ENCODE measurements at places on chromosomes 7 and 10. TPM values are rescaled to one million over a fixed set of nuclear protein-coding genes. Genes with fewer than 3 reads are reported as not detected.

DNA sequence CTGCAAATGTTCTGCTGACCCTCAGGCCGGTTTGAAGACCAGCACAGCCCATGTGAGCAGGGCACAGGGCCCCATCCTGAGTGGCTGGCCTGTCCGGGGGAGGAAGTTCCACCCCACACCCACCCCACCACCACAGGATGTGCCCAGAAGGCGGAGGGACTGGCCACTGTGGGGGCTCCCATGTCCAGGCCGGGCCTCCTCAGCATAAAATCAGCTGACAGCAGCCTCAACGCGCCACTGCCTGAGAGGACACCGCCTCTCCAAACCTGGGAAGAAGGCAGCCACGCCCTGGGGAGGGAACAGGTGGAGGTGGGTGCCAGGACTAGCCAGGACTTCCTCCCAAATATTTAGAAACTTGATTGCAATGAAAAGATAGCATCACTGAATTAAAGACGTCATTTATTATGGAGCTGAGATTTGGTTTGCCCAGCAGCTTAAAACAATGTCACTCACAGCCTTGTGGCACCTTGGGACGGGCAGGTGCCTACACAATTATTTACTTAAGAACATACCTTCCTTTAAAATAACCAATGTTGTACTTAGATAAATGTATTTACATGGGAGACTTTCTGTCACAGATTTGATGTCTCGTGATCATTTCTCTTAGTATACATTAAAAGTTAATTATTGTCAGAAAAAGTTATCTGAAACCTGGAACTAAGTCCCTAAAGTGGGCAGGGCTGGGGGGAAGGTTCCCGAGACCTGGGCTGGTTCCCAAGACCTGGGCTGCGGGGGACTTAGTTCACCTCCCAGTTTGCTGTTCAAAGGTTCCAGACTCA is 27.3 kb upstream of the FAM20C start:
- no peak for DNase-seq

DNA sequence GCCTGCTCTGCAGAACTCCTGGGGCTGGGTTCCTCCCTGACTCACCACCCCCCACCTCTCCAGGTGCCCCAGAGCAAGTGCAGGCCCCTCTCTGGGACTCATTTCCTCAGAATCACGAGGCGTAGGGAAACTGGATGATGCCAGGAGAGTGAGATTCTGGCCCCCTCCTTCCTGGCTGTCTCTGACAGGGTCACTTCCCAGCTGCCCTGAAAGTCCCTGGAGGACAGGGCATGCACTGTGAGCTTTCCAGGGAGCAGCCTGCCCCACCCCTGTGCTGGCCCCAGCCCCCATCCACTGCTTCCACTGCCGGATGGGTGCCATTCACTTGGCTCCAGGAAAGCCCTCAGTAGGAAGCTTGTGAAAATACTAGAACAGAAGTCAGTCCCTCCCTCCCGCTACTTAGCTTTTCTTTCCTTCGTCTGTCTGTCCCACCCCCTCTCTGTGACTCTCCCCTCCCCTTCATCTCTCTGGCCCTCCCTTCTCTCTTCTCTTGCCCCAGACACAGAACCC is 10.4 kb downstream of the TACR2 start:
- no peak for DNase-seq

The ZEB1 gene
- 9.3 TPM for total RNA-seq

DNA sequence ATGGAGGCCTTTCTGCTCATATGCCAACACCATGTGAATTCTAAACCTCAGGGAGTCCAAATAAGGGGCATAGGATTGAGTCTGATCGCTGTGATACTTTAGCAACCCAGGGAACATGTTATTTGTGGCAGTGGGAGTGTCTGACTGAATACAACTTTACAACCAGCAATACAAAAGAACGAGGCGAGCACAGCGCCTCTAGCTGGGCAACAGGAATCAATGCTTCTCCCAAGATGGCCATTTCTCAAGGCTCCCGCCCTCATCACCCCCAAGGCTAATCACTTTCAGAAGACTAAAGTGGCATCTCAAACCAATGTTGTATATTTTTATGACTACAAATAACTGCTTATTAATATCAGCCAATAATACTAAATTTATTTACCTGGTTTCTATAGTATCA is 28.1 kb downstream of the YWHAG start:
- DNase-seq = no peak

GRCh38 chr7:157553256-157553655 is 216.5 kb downstream of the DNAJB6 start:
- no peak for DNase-seq

The PNLIP gene
- 3.1 TPM for total RNA-seq

The IDE gene
- 26.9 TPM for total RNA-seq

DNA sequence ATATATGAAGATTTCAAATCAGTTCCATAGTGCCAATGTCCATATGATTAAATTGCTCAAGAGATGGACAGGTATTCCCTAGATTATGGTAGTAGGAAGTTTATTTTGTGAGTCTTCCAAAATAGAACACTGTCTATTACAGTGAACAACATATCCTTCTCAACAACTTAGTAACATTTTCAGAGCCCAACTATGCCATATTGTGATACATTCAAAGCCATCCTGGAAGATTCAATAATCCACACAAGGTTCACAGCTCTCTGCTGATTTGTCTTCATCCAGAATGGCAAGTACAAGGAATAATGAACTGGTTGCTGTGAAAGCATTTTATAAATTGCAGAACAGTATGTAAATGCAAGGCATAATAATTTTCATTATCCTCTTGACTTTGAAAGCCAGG is 213.9 kb downstream of the CHRM2 start:
- DNase-seq = no peak

DNA sequence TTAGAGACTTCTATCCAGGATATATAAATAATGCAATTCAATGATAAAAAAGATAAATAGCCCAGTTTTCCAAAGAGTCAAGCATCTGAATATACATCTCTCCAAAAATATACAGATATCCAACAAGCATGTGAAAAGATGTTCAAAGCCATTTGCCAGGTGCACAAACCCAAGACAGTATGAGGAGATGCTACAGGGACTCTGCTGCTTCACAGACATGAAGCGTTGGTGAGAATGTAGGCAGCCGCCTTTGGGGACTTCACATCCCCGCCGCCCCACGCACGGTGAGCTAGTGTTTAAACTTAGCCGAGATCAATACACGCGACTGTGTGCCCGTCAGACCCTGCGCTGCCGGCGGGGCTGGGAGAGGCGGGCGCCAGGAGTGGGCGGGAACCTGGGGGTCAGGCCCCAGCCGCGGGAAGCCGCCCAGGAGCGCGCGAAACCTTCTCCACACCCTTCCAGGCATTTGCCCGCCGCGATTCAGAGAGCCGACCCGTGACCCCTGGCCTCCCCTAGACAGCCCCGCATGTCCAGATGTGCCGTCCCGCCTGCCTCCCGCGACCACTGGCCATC is 927 bp upstream of the ALOX5 start:
- DNase-seq = peak; percentile 47

DNA sequence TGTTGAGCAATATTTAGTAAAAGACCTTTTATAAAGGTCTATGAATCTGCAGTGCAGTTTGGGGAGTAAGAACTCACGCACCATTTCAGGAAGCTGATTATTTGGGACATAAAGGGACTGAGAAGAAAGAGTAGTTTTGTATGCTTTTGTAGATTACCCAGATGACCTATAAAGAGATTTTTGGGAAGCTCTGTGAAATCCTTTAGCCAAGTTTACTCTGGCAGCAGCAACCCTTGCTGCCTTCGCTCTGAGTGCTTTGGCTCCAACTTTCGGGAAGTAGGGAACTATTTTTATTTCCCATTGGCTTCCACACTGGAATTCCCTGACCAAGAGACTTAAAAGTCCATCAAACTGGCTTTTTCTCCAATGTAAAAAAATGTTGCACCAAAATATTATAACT is 1110.1 kb upstream of the PHF14 start:
- DNase-seq = peak; percentile 61

- DNase-seq = no peak
These were observed 8.3 kb downstream of the TMEM273 start for GRCh38 chr10:49179699-49180443.

- DNase-seq = peak; percentile 58
These were observed 605 bp downstream of the SUFU start for GRCh38 chr10:102504179-102504975.

GRCh38 chr7:132785870-132786269 is 209.6 kb upstream of the PLXNA4 start:
- DNase-seq = no peak

- no peak for DNase-seq
These were observed 128.5 kb downstream of the INHBA start for GRCh38 chr7:41574377-41574776.

DNA sequence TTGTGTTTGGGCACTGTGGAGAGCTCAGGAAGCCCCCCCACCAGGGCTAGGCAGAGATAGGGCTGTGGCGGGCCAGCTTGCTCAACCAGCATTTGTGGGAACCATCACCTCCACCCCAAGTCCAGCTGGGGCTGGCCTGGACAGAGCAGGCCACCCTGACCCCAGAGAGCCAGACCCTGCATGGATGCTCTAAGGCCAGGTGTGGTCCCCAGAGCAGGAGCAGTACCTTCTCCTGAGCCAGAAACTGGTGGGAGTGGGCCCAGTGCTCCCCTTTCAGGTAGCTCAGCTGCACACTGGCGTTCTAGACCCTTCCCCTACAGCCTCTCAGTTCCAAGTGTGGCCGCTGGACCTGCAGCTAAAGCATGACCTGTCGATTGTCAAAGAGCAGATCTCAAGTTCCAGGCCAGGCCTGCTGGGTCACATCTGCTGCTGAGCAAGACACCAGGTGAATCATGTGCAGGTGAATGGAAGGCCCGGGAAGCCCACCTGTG is 57.2 kb downstream of the RASGEF1A start:
- no peak for DNase-seq

- no peak for DNase-seq
These were observed 77.6 kb downstream of the PFKFB3 start for GRCh38 chr10:6280291-6280690.

DNA sequence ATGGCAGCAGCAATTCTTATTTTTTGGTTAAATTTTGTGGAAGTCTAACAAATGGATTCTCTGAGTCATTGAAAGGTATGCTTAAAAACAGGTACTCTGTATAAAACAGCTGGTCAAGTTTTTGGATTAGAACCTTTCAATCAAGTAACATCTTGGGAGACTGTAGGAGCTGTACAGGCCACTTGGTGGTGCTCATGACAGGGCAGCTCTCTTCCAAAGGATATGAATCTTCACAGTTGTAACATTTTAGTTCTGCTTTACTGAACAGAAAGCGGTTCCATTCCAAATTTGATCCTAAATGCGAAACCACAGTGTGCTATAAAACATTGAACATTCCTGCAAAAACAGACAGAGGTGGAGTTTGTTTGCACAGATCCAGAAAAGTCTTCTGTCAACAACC is 44.5 kb upstream of the AGR3 start:
- DNase-seq = no peak

GRCh38 chr10:20686015-20686635 is 211.0 kb downstream of the NEBL start:
- DNase-seq = no peak

GRCh38 chr7:114620208-114620607 is 205.6 kb downstream of the FOXP2 start:
- no peak for DNase-seq

DNA sequence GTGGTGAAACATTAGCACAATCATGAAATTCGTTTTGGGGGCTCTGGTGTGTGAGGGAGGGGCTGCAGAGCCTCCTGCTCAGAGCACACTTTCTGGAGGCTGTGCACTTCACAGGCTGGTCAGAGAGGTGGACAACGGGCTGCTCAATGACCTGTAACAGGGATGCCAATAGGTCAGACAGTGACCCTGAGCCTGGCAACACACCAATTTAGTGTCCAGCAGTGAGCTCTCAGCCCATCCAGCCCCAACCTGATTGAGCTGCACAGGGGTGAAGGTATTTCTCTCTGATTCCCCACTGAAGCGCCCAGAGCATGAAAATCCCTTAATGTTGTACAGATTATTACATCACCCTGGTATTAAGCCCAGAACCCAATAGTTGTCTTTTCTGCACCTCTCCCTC is 191.3 kb upstream of the ZNF32 start:
- peak; percentile 55 for DNase-seq

The LRRC18 gene
- total RNA-seq = not detected

- DNase-seq = no peak
These were observed 15.6 kb upstream of the PBLD start for GRCh38 chr10:68348265-68348741.

The EBLN1 gene
- not detected for total RNA-seq

GRCh38 chr7:39754326-39755120 is 131.2 kb downstream of the RALA start:
- DNase-seq = no peak

The LBX1 gene
- not detected for total RNA-seq

DNA sequence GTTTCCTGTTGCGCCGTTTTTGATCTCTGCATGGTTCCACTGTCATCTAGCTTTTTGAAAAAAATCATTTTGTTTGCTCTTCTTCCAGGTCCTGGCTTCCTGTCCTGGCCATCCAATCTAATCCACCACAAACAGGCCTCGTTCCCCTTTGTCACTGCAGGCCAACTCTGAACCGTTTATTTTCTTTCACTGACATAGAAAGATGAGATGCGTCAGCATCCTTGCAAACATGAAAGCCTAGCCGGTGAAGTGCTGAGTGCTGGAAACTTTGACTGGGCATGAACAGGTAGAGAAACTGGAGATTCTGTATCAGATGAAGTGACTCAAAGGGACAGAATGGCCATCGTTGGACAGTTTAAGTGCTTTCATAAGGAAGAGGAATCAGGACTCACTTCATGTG is 1247.8 kb downstream of the TYW1 start:
- no peak for DNase-seq

DNA sequence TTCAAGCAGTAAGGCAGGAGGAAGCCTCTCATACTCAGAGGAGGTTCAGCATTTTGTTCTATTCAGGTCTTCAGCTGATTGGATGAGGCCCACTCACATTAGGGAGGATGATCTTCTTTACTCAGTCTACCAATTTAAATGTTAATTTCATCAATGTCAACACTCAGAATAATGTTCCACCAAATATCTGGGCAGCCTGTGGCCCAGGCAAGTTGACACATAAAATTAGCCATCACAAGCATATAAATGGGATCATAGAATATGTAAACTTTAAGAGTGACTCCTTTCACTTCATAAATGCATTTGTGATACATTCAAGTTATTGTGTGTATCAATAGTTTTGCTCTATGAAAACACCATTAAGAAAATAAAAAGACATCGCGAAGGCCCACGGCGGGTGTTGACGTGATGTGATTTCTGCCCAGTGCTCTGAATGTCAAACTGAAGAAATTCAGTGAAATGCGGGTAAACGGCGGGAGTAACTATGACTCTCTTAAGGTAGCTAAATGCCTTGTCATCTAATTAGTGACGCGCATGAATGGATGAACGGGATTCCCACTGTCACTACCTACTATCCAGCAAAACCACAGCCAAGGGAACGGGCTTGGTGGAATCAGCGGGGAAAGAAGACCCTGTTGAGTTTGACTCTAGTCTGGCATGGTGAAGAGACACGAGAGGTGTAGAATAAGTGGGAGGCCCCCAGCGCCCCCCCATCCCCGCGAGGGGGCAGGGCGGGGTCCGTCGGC is 536.1 kb upstream of the AUTS2 start:
- DNase-seq = no peak

GRCh38 chr10:84783386-84783785 is 455.0 kb downstream of the CCSER2 start:
- no peak for DNase-seq

The ARHGAP22 gene
- 0.13 TPM for total RNA-seq

DNA sequence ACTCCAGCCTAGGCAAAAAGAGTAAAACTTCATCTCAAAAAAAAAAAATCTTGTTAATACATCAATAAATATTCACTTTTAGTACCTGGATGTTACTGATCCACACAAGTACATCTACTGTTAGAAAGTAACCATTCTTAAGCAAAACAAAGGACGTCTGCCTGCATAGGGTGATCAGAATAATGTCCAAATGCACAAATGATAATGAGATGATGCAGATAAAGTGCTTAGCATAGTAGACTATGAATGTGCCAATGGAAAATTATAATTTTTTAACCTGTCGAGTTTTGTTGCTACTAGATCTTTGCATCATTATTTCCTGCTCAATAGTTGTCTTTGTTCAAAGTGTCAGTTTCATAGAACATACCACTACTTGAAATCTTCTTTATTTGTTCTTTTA is 109.6 kb upstream of the IMMP2L start:
- no peak for DNase-seq
